Eye (tissue), 1 donor: ENCODE measurements at places on chromosomes 13 and 19.

DNA sequence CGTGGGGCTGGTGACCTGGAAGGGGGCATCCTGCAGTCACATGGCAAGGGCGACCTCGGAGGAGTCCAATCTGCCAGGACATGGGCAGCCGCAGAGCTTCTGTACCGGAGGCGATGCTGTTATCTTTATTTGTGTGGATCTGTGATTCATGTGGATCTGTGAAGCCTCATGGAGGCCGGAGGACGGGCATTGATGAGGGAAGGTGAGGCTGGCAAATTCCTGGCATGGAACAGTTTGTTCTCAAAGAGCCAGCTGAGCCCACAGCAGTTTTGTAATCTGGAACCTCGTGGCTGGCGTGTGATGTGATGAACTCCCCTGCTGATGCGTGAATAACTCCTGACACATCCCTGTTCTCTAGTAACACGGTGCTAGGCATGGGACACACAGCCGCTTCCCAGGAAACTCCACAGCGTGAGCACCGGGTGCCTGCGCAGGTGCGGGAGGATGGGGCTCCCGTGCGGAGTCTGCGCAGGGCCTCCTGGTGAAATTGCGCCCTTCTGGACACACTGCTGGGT lies 40.4 kb downstream of the ATP11A start:
- DNase-seq: no peak

DNA sequence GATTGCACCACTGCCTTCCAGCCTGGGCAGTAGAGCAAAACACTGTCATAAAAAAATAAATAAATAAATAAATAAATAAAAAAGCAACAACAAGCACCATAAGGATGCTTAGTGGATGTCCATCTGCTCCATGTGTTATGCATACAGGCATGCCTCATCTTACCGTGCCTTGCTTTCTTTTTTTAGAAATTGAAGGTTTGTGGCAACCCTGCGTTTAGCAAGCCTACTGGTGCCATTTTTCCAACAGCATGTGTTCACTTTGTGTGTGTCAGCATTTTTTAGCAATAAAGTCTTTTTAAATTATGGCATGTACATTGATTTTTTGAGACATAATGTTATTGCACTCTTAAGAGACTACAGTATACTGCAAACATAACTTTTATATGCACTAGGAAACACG lies 68.3 kb downstream of the PEPD start:
- no peak for DNase-seq

GRCh38 chr19:34428549-34429285 lies 536 bp downstream of the UBA2 start:
- no peak for DNase-seq

GRCh38 chr19:14198384-14199376 lies 7.3 kb downstream of the ADGRL1 start:
- DNase-seq: no peak

DNA sequence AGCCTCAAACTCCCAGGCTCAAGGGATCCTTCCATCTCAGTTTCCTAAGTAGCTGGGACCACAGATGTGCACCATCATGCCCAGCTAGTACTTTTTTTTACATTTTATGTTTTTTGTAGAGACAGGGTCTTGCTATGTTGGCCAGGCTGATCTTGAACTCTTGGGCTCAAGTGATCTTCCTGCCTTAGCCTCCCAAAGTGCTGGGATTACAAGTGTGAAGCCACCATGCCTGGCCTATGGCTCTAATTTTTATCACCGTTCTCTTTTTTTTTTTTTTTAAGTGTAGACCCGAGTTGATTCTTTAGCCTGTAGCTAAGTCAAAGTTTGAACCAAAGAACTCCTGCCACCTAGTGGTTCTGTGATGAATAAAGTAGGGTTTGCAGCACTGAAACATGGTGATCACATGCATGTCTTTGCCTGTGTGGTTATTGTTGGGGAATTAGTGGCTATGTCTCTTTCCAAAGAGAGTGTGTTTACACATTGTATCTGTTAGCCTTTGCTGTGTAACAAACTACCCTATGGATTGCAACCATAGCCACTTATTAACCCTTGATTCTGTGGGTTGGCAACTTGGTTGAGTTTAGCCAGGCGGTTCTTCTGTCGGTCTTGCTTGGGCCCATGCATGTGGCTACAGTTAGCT lies 11.6 kb downstream of the NFILZ start:
- peak; percentile 65 for DNase-seq

GRCh38 chr13:74866101-74866500 lies 615.9 kb downstream of the TBC1D4 start:
- peak; percentile 14 for DNase-seq

DNA sequence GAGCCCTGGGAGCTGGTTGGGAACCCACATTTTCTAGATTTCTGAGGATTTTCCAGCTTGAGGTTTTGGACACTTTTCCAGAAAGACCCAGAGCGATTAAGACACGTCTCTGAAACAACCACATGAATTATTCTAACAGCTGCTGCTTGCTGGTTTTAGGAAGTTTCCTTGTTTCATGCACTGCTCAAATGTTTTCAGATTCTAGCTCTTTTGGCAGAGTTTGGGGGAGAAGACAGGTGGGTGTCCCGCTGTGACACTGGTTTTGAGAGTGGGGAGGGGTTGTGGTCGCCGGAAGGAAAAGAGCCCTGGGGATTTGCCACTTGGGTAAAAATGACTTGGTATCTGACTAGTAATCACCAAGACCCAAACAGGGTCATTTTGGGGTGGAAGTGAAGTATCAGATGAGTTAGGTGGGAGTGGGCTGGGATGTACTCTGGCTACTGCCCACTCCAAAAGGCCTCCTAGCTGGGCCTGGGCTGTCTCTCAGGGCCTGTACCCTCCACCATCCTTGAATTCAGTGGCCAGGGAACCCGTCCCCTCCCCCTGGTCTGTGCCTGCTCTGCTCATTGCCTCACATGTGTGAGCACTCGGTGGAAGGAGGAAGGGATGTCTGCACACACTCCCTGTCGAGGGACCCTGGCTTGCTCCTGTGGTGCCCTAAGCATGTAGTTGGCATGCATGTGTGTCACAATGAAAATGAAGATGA lies 13.2 kb downstream of the GATAD2A start:
- DNase-seq: no peak

DNA sequence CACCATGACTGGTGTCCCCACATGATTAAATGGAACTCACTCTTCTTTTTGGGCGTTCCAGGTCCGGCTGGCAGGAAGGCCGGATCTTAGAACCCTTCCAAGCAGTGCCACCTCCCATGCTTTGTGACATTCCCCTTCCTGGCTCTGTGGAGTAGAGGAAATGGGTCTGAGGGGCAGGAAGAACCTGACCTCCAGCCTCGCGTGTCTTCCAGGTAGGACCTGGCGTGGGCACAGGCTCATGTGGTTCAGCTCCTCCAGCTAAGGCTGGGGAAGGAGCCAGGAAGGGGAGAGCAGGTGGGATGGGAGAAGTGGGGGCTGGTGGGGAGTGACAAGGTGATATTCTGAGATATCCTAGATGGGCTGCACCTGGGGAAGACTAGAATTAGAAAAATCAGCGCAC lies 2.1 kb downstream of the TMEM255B start:
- no peak for DNase-seq

- no peak for DNase-seq
Observed at GRCh38 chr13:102710261-102710679, 15.4 kb upstream of the METTL21C start.

- DNase-seq: peak; percentile 53
Observed at GRCh38 chr13:103839460-103839859, 773.2 kb upstream of the SLC10A2 start.

DNA sequence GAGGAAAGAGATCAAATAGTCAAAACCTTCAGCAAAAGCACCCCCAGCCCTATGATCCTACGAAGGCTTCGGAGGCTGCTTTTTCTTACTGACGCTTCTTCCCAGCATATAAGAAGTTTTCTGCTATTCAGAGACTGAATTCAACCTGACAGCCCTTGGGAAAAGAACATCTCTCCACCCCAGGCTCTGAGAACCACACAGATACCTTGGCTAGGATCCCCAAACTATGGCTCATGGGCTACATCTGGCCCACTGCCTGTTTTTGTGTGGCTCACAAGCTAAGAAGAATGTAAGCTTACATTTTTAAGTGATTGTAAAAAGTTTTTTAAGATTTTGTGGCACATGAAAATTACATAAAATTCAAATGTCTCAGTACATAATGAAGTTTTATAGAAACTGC lies 3.0 kb downstream of the SLC15A1 start:
- no peak for DNase-seq

GRCh38 chr13:80224468-80224867 lies 116.5 kb downstream of the SPRY2 start:
- DNase-seq: no peak

GRCh38 chr19:13748169-13748828 lies 16.0 kb upstream of the MRI1 start:
- DNase-seq: no peak

GRCh38 chr13:46387064-46387851 lies at the start of gene RUBCNL:
TSS of gene RUBCNL (minus strand) at chr13:46387252. CDS start at chr13:46372475, 14,777 bp downstream.
- peak; percentile 69 for DNase-seq

GRCh38 chr13:23105051-23105450 lies 75.7 kb upstream of the SGCG start:
- DNase-seq: no peak

DNA sequence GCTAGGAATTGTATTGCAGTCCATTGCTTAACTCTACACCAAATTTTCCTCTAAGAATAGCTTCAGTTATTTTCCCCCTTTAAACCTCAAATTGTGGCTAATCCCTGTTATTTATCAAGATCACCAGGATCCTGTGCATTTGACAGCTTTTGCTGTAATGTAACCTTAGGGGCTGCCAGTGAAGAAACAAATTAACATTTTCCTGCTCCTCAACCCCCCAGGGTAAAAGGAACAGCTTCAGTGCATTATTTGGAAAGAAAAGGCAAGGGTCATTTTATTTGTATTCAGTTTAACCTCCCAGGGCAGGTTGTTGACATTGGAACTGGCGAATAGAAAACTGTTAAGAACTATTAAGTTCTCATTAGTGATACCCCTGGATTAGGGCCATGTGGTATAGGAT lies 57.0 kb downstream of the PCDH20 start:
- DNase-seq: peak; percentile 16

- no peak for DNase-seq
Observed at GRCh38 chr13:30580852-30581502, 36.7 kb upstream of the USPL1 start.

DNA sequence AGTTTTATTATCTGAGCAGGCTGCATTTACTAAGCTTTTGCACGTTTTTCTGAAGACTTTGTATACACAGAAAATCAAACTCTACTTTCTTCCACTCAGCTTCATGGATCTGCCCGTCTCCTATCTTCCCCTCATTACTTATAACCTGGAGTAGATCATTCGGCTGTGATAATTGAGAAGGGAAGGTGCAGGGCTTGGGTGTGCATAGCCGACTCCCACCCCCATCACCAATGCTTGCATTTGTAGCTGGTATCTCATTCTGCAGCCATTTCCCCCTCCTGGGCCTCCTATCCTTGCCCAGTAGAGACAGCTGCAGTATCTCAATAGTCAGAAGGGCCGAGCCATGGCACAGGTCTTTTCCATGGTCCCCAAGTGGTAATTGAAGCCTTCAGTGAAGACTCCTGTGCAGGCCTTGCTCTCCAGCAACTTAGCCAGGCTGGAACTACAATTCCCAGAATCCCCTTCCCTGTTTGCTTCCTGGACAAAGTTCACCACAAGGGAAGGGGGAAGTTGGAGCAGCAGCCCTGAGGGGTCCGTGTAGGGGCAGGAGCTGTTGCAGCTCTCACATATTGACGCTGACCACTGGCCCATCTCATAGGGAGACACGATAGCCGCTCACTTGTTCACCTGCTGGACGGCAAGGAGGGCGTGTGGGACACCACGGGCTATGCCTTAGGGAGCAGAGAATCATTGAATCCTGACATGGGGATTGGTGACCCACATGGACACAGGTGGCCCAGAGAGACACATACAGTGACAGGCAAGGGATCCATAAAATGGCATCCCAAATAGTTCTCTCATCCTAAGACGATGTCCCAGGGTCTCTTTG lies 2.1 kb upstream of the SIGLEC8 start:
- peak; percentile 62 for DNase-seq

DNA sequence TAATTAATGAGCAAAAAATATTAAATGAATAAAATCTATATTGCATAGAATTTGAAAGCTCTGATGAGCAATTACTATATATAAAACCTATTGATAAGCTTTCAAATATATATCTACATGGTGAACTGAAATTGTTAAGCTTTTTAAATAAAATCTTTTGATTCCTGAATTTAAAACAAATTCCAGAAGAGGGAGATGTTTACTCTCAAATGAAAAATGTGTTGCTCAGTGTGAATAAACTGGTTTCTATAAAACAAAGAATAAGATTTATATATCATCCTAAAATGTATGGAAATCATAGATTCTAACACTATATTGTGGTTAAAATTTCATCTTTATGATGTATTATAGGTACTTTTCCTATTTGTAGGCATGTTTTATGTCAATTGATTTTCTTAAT lies 171.5 kb upstream of the SLITRK6 start:
- peak; percentile 49 for DNase-seq

GRCh38 chr19:39351537-39352064 lies 9.4 kb downstream of the SAMD4B start:
- DNase-seq: no peak

DNA sequence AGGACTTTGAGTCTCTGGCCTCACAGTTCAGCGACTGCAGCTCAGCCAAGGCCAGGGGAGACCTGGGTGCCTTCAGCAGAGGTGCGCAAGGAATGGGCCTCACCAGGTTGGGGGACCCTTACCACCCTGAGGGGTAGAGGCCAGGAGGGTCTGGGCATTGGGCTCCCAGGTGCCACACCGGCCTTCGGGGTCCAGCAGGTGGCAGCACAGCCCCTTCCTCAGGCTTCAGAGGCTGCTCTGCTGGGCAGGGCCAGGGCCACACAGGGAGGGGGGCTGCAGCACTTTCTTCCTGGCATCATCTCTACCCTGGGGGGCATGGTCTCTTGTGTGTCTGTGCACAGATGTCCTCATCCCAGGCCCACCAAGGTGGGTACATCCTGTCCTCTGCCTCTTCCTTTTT lies 12.9 kb downstream of the PIN1 start:
- DNase-seq: no peak

GRCh38 chr13:102276404-102276803 lies 125.4 kb downstream of the FGF14 start:
- DNase-seq: peak; percentile 22

- DNase-seq: no peak
Observed at GRCh38 chr13:100650326-100650725, 24.3 kb downstream of the TMTC4 start.
